SK-N-SH (cell line): ENCODE measurements at places on chromosomes 7 and 10.

DNA sequence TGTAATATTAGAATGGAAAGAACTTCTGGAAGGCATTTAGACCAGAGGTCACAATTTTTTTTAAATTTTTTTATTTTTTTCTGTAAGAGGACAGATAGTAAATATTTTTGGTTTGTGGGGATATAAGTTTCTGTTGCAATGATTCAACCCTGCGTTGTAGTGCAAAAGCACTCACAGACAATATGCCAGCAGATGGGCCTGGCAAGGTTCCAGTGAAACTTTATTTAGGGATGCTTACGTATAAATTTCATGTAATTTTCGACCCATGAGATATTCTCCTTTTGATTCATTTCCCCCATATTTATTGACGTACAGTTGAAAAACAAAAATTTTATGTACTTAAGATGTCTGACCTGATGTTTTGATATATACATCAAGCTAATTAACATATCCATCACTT lies 72.8 kb upstream of the NMT2 start:
- DNase-seq, result no peak

- no peak for DNase-seq
These were observed 28.2 kb downstream of the SLK start for GRCh38 chr10:103995134-103995533.

- no peak for DNase-seq
These were observed 4.1 kb downstream of the GET4 start for GRCh38 chr7:880450-880849.

GRCh38 chr7:1073142-1073977 lies 14.6 kb upstream of the GPER1 start:
- DNase-seq, result no peak

- DNase-seq, result peak; percentile 33
These were observed 23.8 kb upstream of the PIK3AP1 start for GRCh38 chr10:96743988-96744585.

DNA sequence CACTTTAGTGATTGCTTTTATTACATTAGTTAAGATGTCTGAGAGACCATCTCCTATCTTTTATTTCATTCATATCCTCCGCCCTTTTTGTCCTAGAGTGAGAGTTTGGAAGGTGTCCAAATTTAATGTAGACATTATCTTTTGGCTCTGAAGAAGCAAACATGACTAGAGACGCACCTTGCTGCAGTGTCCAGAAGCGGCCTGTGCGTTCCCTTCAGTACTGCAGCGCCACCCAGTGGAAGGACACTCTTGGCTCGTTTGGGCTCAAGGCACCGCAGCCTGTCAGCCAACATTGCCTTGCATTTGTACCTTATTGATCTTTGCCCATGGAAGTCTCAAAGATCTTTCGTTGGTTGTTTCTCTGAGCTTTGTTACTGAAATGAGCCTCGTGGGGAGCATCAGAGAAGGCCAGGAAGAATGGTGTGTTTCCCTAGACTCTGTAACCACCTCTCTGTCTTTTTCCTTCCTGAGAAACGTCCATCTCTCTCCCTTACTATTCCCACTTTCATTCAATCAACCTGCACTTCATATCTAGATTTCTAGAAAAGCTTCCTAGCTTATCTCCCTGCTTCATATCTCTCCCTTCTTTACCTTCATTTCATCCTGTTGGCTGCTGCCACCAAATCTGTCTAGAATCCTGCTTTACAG lies 10.4 kb upstream of the CLCN1 start:
- DNase-seq, result peak; percentile 68

DNA sequence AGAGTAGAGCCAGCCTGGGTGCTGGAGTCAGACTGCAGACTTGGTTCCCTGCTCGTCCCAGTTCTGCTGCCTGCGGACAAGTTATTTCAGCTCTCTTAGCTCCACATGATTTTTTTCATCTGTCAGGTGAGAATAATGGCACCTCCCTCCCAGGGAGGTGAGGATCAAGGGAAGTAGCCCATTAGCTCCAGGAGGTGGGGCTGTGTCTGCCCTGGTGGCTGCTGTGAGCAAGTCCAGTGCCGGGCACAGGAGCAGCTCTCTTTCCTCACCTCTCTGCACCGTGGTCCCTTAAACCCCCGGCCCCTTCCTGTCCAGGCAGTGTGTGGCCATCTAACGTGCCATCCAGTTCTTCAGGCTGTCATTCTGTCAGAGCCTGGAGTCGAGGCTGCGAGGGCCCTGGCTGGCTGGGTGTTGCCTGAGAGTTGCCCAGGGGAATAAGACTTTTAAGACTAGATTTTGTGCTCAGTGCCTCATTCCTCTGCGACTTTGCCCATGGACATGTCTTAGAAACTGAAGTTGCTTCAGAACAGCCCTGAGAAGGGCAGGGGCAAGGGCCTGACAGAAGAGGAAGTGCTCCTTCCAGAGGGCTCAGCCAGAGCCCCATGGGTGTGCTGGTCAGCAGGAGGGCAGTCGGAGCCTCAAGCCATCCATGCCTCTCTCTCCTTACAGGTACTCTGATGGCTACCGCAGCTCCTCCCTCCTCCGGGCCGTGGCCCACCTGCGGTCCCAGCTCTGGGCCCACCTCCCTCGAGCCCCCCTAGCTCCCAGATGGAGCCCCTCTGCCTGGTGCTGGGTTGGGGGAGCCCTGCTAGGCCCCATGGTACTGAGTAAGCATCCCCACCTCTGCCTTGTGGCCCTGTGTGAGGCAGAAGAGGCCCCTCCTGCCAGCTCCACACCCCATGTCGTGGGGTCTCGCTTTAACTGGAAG lies 5.0 kb downstream of the ABCB8 start:
- DNase-seq, result no peak

DNA sequence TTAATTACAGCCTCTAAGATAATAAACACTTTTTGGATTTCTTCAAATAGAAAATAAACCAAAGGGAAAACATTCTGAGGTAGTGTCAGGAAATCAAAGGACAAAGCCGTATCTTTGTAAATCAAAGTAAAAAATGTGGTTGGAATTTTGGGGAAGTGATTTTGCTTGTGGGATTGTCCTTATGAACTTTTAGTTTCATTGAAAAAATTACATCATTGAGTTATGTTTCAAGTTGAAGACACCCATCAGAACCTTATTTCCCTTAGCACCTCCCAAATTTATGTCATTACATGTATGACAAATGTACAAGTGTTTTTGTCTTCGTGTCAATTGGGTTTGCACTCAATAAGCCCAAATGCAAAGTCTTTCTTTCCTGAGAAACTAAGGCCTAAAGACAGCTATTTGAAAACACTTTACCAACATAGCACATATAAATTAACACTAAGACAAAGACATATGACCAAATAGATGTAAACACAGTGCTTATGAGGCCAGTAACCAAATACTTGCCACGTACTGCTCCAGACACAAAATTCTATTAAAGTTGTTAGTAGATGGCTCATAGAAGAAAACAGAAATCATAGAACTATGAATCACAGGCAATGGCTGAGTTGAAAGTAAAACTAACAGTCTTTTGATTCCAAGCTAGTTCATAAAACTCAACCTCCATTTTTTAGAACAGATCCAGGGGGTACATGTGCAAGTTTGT lies 26.9 kb upstream of the LAMB4 start:
- DNase-seq, result no peak

GRCh38 chr7:139696552-139696951 lies 81.2 kb downstream of the HIPK2 start:
- DNase-seq, result no peak

- peak; percentile 66 for DNase-seq
These were observed 1.7 kb downstream of the TRIM8 start for GRCh38 chr10:102645741-102646609.

DNA sequence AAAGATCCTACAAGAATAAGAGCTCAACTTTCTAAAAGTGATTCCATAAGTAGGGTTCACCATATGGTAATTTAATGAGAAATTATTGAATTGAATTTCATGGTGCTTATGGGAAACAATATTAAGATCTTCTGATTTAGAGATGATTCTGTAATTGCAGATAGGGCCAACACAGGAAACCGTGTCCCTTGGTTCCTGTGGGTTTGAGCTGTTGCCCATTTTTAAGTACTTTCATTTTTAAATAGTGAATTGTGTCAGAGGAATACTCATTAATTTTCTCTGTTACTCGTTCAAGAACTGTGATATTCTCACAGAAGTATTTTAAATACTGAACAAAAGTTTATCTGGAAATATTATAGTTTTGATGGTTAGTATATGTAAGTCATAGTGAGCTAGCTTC lies 129.2 kb downstream of the SRI start:
- DNase-seq, result no peak

DNA sequence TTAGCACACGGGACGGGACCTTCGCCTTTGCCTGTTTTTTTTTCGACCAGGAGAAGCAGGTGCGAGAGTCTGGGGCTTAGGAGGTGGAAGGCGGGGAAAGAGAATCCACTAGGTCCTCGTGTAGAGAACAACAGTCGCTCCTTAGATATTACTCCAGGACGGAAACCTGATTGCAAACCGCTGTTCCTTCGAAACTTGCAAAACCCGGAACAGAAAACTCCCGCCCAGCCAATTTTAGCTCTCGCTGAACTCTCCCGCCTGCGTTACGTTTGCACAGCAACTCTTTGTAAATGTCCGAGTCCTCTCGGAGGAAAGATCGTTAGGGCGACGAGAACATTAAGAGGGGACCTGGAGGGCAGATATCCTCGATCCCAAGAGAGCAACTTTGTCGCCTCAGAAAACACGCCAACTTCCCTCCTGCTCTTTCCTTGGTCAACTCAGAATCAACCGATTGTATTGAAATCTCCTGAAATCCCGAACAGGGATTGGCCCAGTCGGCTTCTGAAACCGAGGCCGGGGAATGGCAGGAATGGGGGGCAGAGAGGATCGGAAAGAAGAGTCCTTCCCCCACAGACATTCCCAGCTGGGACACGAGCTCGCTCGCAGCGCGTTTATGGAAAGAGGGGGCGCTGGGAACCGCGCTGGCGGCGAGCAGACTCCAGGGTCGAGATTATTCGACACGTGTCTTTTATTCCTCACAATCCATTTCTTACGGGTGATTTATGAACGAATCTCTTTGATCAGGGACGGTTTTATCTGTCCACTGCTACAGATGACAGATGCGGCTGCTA lies 9.9 kb downstream of the TWIST1 start:
- DNase-seq, result peak; percentile 77

- DNase-seq, result no peak
These were observed at the start of gene HOXA11 for GRCh38 chr7:27185013-27185853. TSS of gene HOXA11 (minus strand) at chr7:27185232. CDS start at chr7:27185144, 88 bp downstream.

- DNase-seq, result no peak
These were observed 1.9 kb upstream of the FRAT2 start for GRCh38 chr10:97336446-97336845.

- DNase-seq, result no peak
These were observed 5.0 kb upstream of the CNOT4 start for GRCh38 chr7:135514856-135515255.

GRCh38 chr10:78382047-78382446 lies 348.4 kb downstream of the RPS24 start:
- DNase-seq, result no peak

GRCh38 chr10:15460661-15461060 lies 89.6 kb upstream of the FAM171A1 start:
- no peak for DNase-seq

GRCh38 chr7:48681006-48681405 lies 243.3 kb upstream of the CDC14C start:
- no peak for DNase-seq

GRCh38 chr7:27367933-27368549 lies 125.4 kb downstream of the EVX1 start:
- DNase-seq, result no peak

- DNase-seq, result no peak
These were observed 40.5 kb upstream of the COMTD1 start for GRCh38 chr10:75276069-75276872.

GRCh38 chr10:68900427-68901104 lies 549 bp upstream of the DDX50 start:
- no peak for DNase-seq

DNA sequence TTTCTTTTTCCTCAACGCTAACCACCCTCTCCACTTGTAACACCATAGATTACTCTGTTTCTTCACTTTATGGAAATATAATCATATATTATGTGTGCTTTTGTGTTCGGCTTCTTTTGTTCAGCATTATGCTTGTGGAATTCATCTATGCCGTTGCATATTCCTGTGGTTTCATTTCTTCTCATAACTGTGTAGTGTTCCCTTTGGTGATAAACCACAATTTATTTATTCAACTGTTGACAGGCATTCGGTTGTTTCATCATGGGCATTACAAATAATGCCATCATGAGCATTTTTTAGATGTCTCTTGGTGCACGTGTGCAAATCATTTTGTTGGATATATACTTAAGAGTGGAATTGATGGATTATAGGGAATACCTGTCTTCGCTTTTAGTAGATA lies 12.1 kb downstream of the AVL9 start:
- DNase-seq, result no peak

DNA sequence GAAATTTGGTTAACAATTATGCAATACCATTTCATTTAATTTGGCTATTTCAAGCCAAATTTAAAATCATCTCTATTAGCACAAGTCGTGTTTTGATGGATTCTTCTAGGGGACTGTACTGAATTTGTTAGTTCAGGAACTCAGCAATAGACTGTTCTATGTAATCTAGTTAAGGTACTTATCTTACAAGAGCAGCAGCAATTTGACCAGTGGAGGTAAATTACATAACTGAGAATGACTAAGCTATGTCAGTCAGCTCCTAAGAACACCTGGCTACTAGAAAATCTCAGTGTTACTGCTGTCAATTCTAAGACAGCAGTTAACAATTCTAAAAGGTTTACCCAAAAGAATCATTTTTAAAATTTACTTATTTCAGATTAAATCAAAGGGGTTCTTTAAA lies 513.9 kb upstream of the ZWINT start:
- DNase-seq, result no peak

DNA sequence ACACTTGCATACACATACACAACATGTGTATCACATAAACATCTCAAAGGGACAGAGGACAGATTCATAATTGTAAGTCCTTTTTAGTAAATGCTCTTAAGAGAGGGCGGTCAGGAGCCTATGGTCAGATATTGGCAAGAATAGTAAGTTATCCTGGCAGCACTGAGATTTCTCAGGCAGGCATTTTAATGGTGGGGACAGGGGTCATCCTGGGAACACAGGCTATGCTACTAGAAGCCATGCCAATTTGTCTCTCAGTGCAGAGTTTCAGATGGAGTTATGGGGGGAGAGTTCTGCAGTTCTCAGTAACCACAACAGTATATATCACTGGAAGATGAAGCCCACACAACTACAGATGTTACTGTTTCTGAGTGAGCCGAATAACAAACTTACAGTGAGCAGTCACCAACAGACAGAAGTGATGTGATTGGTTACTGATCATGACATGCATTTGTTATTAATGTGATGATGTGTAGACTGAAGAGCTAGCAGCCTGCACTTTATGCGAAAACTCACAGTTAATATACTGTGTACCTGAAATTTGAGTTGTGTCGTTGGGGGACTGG lies 16.4 kb downstream of the ZNF487 start:
- no peak for DNase-seq

DNA sequence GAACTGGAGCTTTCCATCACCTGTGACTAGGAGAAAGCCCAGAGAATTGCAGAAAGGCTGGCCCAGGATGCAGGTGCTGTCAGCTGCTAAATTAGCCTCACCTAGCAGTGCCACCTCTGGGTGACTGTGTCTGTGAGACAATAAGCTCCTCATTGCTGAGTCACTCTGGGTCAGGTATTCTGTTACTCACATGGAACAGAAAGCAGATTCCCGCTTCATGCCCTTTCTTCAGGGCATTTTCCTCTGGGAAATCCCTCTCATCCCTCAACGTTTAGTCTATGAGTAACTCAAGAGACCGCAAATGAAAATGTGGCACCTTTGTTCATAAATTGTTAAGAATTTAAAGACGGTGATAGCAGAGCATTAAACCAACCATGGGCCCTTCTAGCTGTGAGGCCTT lies 184.0 kb downstream of the ADAM12 start:
- no peak for DNase-seq
